ENCODE measurements at places on chromosomes 7 and 10. TPM values are rescaled to one million over a fixed set of nuclear protein-coding genes. Genes with fewer than 3 reads are reported as not detected.

DNA sequence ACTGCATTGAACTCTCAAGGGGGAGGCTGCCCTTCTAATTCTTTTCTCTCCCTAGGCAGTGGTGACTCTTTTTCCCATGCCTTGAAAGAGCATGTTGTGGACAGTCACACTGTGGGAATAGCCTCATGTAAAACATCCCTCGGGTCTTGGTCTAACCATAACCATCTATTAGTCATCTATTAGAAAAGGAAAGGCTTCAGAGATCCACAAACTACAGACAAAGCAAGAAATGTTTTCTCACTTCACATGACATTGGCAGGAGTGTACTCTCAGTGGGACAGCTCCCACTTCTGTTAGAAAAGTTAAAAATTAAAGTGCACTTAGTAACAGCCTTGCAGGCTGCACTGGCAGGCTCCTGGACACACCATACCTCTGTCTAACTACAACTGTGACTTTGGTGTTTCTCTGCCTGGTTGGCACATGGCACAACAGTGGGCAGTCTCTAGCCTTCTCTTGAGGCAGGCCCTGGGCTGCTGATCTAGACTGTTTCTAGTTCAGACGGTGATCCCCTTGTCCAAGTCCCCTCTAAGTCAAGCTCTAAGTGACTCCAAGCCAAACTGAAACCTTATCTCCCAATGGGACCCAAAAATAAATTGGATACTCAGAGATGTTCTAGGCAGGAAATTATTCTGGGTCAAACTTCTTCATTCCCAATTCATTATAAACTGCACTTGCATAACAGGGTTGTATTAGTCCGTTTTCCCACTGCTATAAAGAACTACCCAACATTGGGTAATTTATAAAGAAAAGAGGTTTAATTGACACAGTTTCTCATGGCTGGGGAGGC, 57.9 kb upstream of the ITGB1 start:
- peaks cover 4% of the 10 kb centered on the region for H3K4me1 ChIP-seq
- H3K4me3 ChIP-seq: no peak overlapping the region
- DNase-seq: no peak
- no peak overlapping the region for H3K27ac ChIP-seq

DNA sequence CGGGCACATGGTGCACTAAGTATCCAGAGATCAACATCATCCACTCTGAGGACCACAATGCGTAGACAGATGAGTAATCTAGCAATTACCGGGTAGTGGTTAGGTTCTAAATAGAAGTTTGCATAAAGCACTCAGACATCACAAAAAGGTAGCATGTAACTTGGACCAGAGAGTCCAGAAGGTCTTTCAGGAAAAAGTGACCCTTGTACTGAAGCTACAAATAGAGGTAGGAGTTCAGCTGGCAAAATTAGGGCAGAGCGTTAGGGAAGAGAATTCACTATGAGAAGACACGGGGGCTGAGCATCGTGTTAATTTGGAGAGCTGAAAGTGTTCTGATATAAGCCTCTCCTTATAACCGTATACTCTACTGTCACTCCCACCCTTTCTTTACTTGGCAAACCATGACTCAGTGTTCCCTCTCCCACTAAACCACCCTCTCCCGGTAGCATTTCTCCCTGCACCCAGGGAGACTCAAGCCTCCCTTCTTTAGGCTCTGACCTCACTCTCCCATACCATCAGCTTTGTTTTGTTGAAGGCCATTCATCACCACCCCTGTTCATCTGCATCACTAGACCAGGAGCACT, 222.2 kb upstream of the FZD1 start:
- H3K4me1 ChIP-seq: peaks cover 24% of the 10 kb centered on the region
- H3K27me3 ChIP-seq: peaks cover 2% of the 10 kb centered on the region
- no peak for DNase-seq
- H3K4me3 ChIP-seq: no peak overlapping the region
- H3K36me3 ChIP-seq: no peaks in the 10 kb centered on the region

Gene SPDYE9
- total RNA-seq: 0.13 TPM

Gene TNPO3
- total RNA-seq: 42.6 TPM
